Panc1 (cell line): ENCODE measurements at places on chromosomes 4 and X. TPM values are rescaled to one million over a fixed set of nuclear protein-coding genes. Genes with fewer than 3 reads are reported as not detected.

Gene SLC9A7
- 80.4 TPM for total RNA-seq

Gene CCSER1
- total RNA-seq: 0.05 TPM

GRCh38 chr4:68693325-68694075, 23.0 kb upstream of the UGT2B15 start:
- no peak overlapping the region for H3K4me3 ChIP-seq
- no peaks in the 10 kb centered on the region for H3K27me3 ChIP-seq
- no peaks in the 10 kb centered on the region for H3K4me1 ChIP-seq
- DNase-seq: no peak

DNA sequence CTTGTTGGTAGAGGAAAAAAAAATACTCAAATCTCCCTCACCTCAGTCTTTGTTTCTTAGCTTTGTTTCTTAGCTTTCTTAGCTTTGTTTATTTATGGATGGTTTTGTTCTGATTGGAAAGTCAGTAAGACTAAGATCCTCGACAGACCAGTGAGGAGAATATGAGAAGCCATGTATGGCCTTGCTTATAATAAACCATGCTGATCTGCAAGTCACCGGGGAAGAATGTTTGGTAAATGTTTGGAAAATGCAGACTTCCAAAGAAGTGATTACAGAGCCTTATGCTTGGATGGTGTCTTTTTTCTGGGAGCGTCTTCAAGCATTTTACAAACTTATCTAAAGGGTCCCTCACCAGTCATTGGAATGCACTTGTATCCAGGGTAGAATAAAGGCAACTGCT, 90.1 kb upstream of the NOCT start:
- H3K4me1 ChIP-seq: no peaks in the 10 kb centered on the region
- DNase-seq: no peak
- H3K27ac ChIP-seq: no peak overlapping the region
- no peaks in the 10 kb centered on the region for H3K27me3 ChIP-seq
- H3K36me3 ChIP-seq: no peaks in the 10 kb centered on the region

DNA sequence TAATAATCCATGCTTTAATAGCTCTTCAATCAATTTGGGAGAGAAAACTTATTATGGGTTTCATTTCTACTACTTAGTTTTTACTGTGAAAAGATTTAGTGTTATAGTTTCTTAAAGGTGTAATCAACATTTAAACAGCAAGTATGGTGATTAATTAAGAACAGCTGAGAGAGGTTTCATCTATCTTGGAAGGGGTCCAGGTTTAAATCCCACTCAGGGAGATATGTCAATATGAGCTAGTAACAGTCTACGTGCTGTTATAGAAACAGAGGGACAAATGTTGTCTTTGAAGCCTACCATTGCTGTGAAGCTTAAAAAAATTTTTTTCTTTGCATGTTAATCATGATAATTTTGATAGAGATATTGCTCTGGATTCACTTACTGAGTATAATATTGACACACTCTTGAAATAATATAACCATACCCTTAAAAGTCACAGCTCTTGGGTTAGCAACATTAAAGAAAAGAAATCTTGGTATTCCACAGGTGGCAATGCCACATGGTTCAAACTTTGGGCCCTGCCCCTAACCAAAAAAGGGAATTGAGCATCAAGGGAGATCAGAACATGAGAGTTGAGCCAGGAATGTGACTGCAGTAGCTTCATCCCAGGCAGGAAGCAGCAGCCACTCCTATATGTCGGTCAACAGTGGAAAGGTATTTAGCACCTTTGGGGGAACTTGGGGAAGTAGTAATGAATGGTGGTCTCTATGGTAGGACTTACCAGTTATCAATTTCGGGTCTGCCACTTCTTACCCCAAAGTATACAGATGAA, 107.8 kb downstream of the ANK2 start:
- H3K27ac ChIP-seq: no peak overlapping the region
- DNase-seq: no peak
- H3K4me1 ChIP-seq: no peaks in the 10 kb centered on the region
- no peaks in the 10 kb centered on the region; the same call in 1 of the 2 replicates for H3K36me3 ChIP-seq
- no peak overlapping the region for H3K4me3 ChIP-seq

GRCh38 chrX:70022616-70023015, 27.1 kb downstream of the AWAT2 start:
- H3K27ac ChIP-seq: no peak overlapping the region
- H3K27me3 ChIP-seq: no peaks in the 10 kb centered on the region
- H3K4me1 ChIP-seq: no peaks in the 10 kb centered on the region
- DNase-seq: no peak
- no peaks in the 10 kb centered on the region for H3K36me3 ChIP-seq

DNA sequence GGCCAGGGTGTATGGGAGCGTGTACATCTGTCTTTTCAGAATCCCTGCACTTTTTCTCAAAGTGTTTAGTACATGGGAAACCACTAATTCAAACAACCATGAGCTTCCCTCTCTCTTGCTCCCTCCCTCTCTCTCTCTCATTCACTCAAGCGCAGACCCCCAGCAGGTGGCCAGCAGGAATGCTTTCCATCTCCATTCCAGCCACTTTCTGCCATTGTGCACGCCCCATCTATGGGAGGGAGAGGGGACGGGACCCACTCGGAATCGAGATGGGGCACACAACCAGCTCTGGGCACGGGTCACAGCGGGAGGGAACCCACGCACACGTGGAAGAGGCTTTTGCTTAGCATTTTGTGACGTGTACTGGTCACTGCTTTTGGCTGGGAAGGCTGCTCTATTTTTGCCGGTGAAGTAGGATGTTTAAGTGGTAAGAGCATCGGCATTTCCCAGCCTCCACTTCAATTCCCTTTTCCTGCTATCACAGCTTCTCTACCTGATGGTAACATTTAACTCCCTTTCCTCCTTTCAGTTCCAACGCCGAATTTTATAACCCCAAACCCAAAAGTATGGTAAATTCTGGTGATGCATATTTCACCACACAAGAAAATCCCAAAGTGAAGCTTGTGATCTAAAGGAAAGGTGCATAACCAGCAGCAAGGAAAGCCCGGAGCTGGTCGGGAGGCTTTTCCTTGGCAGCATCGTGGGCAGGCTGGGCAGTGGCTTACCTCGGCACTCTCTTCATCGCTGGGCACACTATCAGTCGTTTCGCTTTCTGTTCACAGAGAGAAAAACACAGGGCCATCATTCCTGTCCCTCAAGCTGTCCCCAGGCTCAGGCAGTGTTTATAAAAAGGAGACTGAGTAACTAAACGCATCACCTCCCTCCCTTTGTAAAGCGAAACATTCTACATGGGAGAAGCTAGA, 84.1 kb downstream of the IRF2 start:
- no peak overlapping the region for H3K27ac ChIP-seq
- H3K4me1 ChIP-seq: peaks cover 14% of the 10 kb centered on the region
- H3K27me3 ChIP-seq: no peaks in the 10 kb centered on the region
- DNase-seq: no peak
